ENCODE measurements at places on chromosomes 3 and 15. TPM values are rescaled to one million over a fixed set of nuclear protein-coding genes. Genes with fewer than 3 reads are reported as not detected.
A peak's percentile ranks its signal among the peaks of the same experiment; 100 is the strongest.

The DUOXA2 gene
- not detected for total RNA-seq

GRCh38 chr15:68053001-68053400 lies 1.1 kb upstream of the PIAS1 start:
- no peak for DNase-seq

The ACAN gene
- 0.16 TPM for total RNA-seq

The CAMP gene
- not detected for total RNA-seq

DNA sequence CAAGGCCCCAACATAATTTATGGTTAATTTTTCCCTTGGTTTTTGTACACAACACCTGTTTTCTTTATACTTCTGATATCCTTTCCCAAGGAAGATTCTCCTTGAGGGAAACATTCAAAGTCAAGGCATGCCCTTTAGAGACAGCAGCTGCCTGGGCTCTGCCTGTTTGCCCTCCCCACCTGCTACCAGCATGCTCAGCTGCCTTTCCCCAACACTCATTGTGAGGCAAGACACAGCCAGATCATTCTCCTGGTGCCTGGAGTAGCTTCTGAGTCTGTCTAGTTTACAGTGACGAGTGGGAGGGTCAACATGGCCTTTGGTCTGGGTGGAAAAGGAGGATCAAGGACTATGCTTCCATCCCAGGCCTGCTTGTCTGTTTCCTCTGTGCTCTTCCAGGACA lies 132.5 kb downstream of the EPHB1 start:
- no peak for DNase-seq

The GPX1 gene
- total RNA-seq, result 247 TPM

GRCh38 chr15:63041974-63042876 lies at the start of gene TPM1:
Gene TPM1 (plus strand): TSS chr15:63042747. CDS start chr15:63042830, 83 bp downstream.
- DNase-seq, result peak; percentile 54

The SPATA12 gene
- total RNA-seq, result not detected

All from MG63 (cell line).